ENCODE measurements at places on chromosomes 6 and 20.

- peaks cover 16% of the 10 kb centered on the region for H3K4me1 ChIP-seq
- H3K36me3 ChIP-seq = no peaks in the 10 kb centered on the region
- no peaks in the 10 kb centered on the region for H3K27me3 ChIP-seq
- no peak for DNase-seq
Measured at GRCh38 chr6:146990821-146991798, 213.1 kb upstream of the STXBP5 start.

GRCh38 chr6:43762966-43763695 lies 6.9 kb upstream of the VEGFA start:
- H3K4me3 ChIP-seq = no peak overlapping the region
- peaks cover 6% of the 10 kb centered on the region for H3K27me3 ChIP-seq
- peaks cover 15% of the 10 kb centered on the region for H3K4me1 ChIP-seq
- peak; percentile 76 for DNase-seq
- H3K27ac ChIP-seq = no peak overlapping the region
- no peaks in the 10 kb centered on the region for H3K36me3 ChIP-seq

DNA sequence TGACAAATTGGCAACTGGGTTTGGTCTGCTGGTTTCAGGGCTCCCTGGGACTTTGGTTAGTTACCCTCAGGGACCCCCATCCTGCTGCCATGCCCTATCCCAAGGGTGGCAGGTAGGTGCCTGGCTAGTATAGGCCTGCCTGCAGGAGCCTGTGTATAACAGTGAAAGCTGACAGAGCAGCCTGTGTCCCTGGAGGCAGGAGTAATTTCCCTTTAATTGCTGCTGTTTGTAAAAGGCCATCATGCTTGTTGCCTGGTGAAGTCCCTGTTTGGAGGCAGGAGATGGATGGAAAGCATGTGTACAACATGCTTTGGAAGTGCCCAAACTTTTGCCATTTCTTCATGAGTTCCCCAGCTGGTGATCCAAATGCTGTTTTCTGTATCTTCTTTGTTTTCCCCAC lies 30.1 kb downstream of the CMTR1 start:
- H3K4me3 ChIP-seq = no peak overlapping the region
- H3K4me1 ChIP-seq = no peaks in the 10 kb centered on the region
- no peaks in the 10 kb centered on the region for H3K27me3 ChIP-seq
- no peak for DNase-seq
- H3K27ac ChIP-seq = no peak overlapping the region
- H3K36me3 ChIP-seq = peaks cover 63% of the 10 kb centered on the region

- peaks cover 78% of the 10 kb centered on the region for H3K36me3 ChIP-seq
- no peak overlapping the region for H3K4me3 ChIP-seq
- peak; percentile 97 for DNase-seq
- H3K27ac ChIP-seq = peak overlapping the region; percentile 2
Measured at GRCh38 chr20:63873477-63873971, 8.5 kb downstream of the TPD52L2 start.

GRCh38 chr20:52039790-52040189 lies 151.8 kb downstream of the ZFP64 start:
- H3K4me3 ChIP-seq = no peak overlapping the region
- DNase-seq = no peak
- H3K27me3 ChIP-seq = no peaks in the 10 kb centered on the region
- H3K27ac ChIP-seq = no peak overlapping the region

DNA sequence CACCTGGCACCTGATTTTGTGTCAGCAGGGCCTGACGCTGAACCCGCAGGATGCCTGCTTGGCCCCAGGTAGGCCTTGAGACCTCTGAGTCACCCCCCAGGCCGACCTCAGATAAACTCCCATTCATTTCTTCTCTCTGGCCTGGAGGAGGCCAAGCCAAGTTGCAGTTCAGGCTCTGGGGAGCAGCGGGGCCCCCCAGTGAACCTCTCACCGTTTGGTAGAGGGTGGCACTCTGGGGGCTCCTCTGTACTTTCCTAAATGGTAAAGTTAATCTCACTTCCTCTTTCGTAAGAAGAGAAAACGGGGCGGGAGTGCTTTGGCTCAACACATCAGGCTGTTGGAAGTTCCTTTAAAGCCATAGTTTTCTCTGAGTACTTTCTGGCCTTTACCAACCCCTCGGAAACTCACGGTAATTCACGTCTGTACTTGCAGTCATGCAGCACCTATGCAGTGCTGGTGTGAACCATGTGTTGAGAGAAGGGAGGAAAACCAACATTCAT lies 2.8 kb downstream of the SIRPA start:
- H3K4me3 ChIP-seq = no peak overlapping the region
- no peaks in the 10 kb centered on the region for H3K27me3 ChIP-seq
- H3K4me1 ChIP-seq = peaks cover 17% of the 10 kb centered on the region
- no peak for DNase-seq

GRCh38 chr6:91860541-91861335 lies 1273.9 kb upstream of the MAP3K7 start:
- H3K36me3 ChIP-seq = no peaks in the 10 kb centered on the region
- no peak overlapping the region for H3K27ac ChIP-seq
- H3K4me3 ChIP-seq = no peak overlapping the region
- no peaks in the 10 kb centered on the region for H3K4me1 ChIP-seq
- no peak for DNase-seq

GRCh38 chr20:7971536-7972280 lies 31.4 kb upstream of the HAO1 start:
- H3K4me3 ChIP-seq = no peak overlapping the region
- H3K4me1 ChIP-seq = peaks cover 2% of the 10 kb centered on the region
- no peak for DNase-seq
- H3K27me3 ChIP-seq = no peaks in the 10 kb centered on the region
- no peaks in the 10 kb centered on the region for H3K36me3 ChIP-seq

DNA sequence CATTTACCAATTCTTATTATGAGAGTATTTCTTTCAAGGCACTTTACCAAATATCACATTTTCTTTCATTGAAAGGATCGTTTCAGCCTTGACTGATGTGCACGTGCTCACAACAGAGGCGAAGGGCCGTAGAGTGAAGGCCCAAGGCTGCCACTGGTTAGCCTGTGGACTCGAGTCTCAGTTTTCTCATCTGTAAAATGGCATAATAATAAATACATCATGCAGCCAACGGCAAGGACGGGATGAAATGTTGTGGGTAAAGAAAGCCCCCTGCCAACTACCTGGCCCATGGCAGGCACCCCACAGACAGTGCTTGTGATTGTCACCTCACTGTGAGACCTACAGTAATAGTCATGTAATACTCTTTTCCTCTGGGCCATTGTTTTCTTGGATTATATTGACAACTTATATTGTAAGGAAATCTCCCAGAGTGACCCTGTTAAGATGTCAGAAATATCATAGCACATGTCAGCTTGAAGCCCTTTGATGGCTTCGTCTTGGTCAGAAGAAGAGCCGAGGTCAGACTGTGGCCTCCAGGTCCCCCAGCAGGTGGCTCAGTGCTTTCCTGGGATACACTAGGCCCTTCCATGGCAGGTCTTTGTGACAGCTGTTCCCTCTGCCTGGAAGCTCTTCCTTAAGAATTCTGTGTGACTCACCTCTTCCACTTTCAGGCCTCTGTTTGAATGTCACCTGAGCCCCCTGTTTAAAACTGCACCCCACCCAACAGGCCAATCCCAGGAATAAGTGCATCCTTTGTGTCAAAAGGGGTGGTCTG lies 36.3 kb downstream of the FAM50B start:
- DNase-seq = no peak
- H3K27me3 ChIP-seq = no peaks in the 10 kb centered on the region
- no peak overlapping the region for H3K27ac ChIP-seq
- no peak overlapping the region for H3K4me3 ChIP-seq
- H3K4me1 ChIP-seq = peaks cover 30% of the 10 kb centered on the region

- no peaks in the 10 kb centered on the region for H3K27me3 ChIP-seq
- DNase-seq = peak; percentile 95
- H3K27ac ChIP-seq = peak overlapping the region; percentile 79
- H3K4me1 ChIP-seq = peaks cover 53% of the 10 kb centered on the region
Measured at GRCh38 chr20:38196592-38196991, 31.5 kb upstream of the TGM2 start.
